Kidney (tissue), 22 donors: ENCODE measurements at places on chromosomes 5 and 9.

DNA sequence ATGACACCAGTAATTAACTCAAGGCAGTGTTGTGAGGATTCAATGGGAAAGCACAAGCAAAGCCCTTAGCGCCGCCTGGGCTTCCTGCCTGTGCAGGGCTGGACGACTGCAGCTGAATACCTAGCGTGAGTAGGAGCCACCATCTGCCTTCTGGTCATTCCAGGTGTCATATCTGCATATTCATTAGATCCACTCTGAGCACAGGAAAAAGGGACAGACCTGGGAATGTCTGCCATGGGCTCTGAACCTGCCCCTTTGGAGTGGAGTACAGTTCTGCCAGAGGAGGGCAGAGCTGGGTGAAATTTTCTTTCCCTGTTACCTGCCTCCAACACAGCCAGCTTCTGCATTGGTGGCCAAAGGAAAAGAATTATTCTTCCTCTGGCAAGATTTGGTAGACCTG is 298.8 kb downstream of the NSG2 start:
- no peak for DNase-seq

DNA sequence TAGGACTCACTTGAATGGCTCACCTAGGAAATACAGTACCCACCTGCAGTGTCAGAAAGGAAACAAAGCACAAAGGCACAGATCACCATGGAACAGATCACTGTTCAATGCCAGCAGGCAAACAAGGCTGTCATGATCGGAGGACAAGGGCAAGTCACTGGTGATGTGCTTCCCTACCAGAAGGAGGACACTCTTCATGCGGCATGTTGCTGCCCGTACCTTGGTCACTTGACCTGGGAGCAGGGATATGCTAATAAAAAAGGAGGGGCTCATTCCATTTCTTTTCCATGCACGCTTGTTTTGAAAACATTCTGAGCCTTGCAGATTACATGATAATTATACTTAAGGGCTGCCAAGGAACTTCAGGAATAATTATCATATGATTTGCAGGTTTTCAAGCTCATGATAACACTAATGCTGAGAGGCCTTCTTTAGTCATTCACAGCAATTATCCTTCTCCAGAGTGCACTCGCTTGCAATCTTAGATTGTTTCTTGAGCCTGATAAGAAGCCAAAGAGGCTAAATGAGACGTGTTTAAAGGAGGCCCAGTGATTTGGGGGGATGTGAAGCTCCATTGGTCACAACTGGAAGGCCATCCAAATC is 36.1 kb upstream of the STARD4 start:
- no peak for DNase-seq

DNA sequence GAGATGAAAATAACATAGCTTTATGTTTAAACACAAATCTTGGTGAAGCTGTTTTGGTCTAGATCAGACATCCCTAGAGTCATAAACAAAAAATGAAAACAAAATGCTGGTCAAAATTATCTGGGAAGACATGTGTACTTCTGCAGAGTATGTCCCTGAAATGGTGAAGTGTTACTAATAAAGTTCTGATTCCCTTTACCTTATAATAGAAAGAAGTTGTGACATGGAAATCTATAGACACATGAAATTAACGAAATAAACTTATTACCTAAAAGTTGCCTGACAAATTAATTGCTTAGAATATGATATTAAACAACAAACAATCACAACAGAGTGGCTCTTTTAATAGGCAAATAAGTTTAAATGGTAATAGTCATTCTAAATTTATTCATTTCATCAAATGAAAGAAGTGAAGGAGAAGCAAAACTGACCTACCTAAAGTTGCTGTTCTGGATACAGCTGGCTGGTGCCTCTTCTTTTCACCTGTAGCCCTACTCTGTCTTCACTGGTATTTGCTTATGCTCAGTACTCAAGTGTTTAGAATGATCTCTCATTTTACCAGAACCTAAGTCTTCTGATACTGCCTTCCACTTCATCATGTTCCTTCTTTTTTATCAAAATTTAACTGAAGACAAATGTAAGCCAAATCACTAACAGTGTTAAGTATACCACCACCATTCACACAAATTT is 38.8 kb downstream of the FNIP1 start:
- no peak for DNase-seq

GRCh38 chr5:179130101-179130681 is 70.0 kb downstream of the ZNF354C start:
- peak; percentile 41 for DNase-seq

DNA sequence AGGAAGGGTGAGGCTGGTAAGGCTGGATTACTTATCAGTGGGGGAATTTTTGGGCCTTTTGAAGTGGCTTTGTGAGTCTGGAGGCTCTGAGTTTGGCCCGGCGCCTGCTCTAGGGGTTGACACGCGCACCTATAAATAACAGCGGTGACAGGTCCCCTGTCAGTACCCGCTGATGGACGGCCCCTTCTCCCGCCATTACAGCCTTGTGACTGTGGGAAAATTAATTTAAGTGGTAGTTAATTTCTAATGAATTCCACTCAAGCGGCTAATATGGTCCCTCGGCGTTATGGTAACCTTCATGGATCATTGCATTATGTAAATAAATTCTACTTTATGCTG is 16.5 kb downstream of the MRPL36 start:
- peak; percentile 71 for DNase-seq

DNA sequence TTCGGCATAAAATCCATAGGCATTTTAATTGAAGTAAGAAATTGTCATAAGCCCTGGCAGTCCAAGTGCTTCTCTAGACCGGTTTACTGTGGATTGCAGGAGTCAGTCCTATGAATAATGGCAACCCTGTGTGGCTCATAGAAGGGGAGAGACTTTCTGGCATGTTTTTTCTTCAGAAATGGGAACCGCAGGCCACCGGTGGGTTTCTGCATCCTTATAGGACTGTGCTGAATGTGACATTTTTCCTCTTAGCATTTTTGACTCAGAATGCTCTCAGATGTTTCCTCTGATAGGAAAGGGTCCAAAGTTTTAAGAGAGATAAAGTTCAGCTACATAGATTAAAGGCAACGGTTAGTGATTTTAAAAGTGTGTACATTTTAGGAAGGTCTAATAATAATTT is 6.3 kb downstream of the DAPK1 start:
- no peak for DNase-seq

- peak; percentile 71 for DNase-seq
Observed at GRCh38 chr5:172714491-172715420, 56.2 kb downstream of the DUSP1 start.

GRCh38 chr5:177385720-177386119 is 1.5 kb downstream of the SLC34A1 start:
- DNase-seq, result no peak
